ENCODE measurements at places on chromosomes 2 and 18. TPM values are rescaled to one million over a fixed set of nuclear protein-coding genes. Genes with fewer than 3 reads are reported as not detected.

The KCNJ3 gene
- total RNA-seq = not detected

The FEV gene
- total RNA-seq = not detected

The SLC4A3 gene
- total RNA-seq = 5.0 TPM

The ADRA2B gene
- total RNA-seq = not detected

The AOX1 gene
- not detected for total RNA-seq

The HNRNPLL gene
- total RNA-seq = 47.2 TPM

The UPP2 gene
- not detected for total RNA-seq

The RAMP1 gene
- total RNA-seq = not detected

The DCDC2C gene
- total RNA-seq = not detected

The MYL12B gene
- 803 TPM for total RNA-seq
